Adipocyte (in vitro differentiated cells): ENCODE measurements at places on chromosomes 7 and 10.

DNA sequence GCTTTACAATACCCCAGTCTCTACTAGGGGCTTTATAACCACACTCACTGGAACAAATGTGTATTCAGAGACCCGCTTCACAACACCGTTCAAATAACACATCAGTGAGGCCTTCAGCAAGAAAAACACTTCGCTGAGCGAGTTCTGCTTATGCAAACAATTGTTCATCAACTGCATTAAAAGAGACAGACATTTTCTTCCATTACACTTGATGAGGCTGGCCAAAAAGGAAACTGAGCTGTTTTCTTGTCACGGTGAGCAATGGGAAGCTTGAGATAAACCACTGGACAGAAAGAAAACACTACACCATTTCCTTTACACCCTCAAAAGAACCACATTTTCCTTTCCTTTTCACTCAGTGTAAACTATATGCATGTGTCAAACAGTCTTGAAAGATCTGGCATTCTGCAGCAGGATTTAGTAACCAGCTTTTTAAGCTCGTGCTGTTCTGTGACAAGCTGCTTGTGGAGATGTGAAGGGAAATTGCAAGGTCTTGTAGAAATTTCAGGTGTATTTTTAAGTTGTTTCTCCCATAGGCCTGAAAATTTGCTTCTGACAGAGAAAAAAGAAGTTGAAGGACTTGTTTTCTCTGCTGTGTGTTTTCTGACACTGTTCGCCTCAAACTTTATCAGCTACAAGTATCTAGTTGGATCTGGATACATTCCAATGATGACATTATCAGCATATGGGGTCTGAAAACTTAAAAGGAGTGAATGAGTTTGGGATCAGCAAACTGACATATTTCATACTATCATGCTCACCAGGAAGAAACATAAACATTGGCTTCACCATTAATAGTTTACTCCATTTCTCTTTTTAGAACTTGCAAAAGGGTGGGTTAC lies 693.1 kb downstream of the PARD3 start:
- peak; percentile 43 for DNase-seq

DNA sequence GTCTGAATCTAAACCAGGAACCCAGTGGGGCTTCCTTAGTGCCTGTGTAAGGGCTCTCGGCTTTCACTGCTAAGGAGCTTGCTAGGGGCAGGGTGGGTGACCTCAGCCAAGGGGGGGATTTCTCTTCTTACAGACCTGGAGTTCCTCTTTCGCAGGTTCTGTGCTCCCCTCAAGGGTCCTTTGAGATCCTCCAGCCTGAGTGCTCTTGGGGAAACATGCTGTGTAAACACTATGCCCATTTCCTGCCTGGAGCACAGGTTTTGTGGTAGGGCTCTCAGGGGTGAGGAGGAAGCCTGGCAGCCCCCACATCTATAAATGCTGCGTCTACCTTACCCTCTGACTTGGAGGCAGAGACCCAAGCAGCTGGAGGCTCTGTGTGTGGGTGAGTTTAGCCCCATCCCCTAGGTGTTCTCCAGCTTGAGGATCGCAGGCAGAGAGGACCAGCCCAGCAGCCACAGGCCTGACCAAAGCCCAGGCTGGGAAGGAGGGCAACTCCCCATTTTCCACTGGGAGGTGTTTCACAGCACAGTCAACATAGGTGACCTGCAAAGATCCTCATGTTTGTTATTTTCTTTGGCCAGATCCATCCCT lies at the start of gene SFTPA1:
Gene SFTPA1 (plus strand): TSS at position 339 of the 591 bp plus-strand sequence. CDS start 887 bp downstream, outside the sequence.
- DNase-seq, result no peak

DNA sequence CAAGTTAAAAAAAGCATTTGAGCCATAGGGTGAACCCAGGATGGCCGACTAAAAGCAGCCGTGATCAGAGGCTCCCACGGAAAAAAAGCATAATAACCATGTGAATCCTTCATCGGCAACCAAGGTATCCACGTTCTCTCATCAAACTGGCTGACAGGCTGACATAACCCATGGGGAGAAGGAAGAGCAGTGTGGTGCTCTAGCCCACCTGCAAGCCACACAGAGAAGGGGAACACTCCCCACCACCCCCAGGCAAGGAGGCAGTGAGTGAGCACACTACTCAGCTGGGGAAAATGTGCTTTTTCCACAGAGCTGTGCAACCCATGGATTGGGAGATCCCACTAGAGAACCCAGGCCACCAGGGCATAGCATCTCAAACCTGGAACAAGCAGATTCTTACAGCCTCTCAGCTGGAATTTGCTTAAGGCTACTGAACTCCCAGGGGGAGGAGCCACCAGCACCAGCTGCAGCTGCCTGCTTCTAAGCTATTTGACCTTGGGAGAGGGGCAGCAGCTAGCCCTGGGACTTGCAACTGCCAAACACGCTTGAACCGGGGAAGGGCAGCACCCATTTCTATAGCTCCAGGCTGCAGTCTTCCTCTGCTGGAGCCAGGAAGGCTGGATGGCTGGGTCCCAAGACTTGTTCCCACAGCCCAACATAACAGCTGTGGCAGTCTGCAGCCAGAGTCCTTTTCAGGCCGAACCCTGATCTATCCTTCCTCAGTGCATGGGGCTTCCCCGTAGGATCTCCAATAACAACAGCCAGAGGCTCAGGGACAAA lies 178.2 kb upstream of the NRG3 start:
- DNase-seq, result no peak

GRCh38 chr10:5512331-5512730 lies 12.4 kb upstream of the CALML3 start:
- no peak for DNase-seq

GRCh38 chr7:74092321-74092963 lies 8.8 kb downstream of the LIMK1 start:
- no peak for DNase-seq

DNA sequence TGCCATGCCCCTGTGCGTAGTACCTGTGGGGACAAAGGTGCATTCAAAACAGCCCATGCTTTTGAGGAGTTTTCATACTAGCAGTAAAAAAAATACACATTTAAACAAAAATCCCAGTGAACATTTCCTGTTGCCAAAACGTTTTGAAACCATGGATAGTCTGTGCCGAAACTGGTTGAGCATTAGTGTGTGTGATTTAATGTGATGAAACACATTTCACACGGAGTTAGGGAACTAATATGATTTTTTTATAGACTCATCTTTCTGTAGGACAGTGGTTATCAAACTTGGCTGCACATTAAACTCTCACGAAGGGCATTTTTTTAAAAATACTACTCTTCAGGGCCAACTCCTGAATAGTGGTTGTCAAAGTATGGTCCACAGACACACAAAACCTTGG lies 111.8 kb upstream of the CREB5 start:
- no peak for DNase-seq

DNA sequence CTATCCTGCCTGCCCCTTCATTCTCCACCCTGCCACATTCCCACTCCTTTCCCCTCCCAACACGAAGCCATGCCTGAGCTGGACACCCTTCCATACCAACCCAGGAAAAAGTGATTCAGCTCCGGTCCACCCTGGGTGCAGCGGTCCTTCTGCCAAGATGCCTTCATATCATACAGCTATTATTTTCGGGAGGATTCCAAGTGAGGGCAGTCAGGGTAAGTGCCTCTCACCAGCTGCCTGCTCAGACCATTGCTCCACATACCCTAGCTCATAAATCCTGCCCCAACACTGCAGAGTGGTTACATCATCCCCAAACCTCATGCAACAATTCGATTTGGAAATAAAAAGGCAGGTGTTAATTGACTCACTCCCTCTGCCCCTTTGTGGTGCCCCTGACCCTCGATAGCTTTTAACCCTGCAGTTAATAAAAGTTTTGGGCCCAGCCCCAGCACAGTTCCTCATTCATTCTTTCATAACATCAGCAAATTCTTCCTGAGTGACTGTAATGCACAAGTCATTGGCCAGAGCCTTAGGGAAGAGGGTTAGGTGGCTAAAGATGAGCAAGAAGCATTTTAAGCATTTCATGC lies 42.6 kb downstream of the ZNF503 start:
- DNase-seq, result peak; percentile 73

- DNase-seq, result peak; percentile 86
These were observed 473 bp downstream of the CYP51A1 start for GRCh38 chr7:92133737-92134270.

- DNase-seq, result peak; percentile 50
These were observed 79.9 kb upstream of the EN2 start for GRCh38 chr7:155377838-155378579.

- DNase-seq, result peak; percentile 62
These were observed 15.5 kb downstream of the LZTS2 start for GRCh38 chr10:101014966-101015581.

DNA sequence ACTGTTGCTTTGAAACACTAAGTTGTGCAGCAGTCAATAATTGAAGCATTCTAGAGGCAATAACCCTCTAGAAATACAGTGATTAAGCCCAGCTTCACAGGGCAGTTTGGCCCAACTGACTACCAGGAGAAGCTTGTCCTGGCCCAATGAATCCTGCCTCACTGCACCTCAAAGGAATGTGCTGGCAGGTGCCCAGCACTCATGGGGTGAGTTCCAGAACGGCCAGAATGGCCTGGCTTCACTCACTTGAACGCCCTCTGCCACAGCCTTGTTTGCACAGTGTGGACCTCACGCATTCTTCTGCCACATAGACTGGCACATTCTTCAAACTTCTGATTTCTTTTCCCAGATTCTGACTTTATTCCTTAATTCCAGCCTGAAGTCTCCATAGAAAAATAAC lies 6.6 kb upstream of the ITIH2 start:
- peak; percentile 3 for DNase-seq

GRCh38 chr7:51113560-51113959 lies 203.0 kb downstream of the COBL start:
- DNase-seq, result no peak

GRCh38 chr7:133822868-133823552 lies 304.1 kb upstream of the LRGUK start:
- no peak for DNase-seq

GRCh38 chr10:58440484-58440883 lies 55.3 kb downstream of the TFAM start:
- no peak for DNase-seq

DNA sequence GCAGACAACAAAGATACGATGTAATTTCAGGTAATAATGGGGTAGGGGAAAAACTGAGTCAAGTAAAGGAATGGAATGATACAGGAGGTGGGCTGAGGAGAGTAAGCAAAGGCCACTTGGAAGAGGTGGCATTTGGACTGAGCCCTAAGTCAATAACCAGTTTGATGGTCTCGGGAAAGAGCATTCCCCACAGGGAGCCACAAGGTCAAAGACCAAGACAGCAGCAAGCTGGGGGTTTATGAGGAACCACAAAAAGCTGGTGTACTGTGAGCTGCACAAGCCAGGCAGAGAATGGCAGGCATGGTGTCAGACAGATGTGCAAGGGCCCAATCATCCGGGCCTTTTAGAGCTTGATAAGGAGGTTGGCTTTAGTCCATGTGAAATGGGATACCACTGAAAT lies 98.7 kb downstream of the NOC3L start:
- no peak for DNase-seq

GRCh38 chr7:42237811-42238541 lies 967 bp upstream of the GLI3 start:
- DNase-seq, result peak; percentile 70

GRCh38 chr7:5691606-5692005 lies 89.9 kb downstream of the RNF216 start:
- DNase-seq, result no peak

DNA sequence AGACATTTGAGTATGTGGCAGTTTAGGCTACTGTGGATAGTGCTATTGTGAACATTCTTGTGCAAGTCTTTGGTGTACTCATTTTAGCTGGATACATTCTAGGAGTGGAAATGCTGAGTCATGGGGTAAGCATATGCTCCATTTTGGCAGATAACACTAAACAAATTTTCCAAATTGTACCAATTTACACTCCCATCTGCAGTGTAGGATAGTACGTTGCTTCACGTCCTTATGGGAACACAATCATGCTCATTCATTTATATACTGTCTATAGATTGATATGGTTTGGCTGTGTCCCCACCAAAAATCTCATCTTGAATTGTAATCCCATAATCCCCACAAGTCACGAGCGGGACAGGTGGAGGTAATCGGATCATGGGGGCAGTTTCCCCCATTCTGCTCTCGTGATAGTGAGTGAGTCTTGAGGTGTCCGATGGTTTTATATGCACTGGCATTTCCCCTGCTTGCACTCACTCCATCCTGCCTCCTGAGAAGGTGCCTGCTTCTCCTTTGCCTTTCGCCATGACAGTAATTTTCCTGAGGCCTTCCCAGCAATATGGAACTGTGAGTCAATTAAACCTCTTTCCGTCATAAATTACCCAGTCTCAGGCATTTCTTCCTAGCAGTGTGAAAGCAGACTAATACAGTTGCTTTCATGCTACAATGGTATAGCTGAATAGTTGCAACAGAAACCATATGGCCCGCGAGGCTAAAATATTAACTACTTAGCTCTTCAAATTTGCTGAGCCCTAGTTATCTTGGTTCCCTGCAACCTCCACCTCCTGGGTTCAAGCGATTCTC lies 25.6 kb downstream of the RNF216 start:
- DNase-seq, result peak; percentile 84

DNA sequence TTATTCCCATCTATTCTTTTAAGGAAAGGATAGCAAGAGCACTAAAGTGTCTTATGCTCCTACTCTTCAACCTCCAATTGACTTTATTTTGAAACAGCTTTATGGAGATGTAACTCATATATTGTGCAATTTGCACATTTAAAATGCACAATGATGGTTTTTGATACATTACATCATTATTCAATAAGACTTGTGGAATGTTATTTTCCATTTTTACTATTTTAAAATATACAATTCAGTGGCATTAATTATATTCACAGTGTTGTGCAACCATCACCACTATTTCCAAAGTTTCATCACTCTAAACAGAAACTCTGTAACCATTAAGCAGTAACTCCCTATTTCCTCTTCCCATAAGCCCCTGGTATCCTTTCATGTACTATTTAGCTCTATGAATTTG lies 489.8 kb downstream of the NEBL start:
- no peak for DNase-seq

- no peak for DNase-seq
These were observed 7.4 kb downstream of the NOD1 start for GRCh38 chr7:30471205-30471604.

- DNase-seq, result no peak
These were observed 131.3 kb upstream of the ASAH2 start for GRCh38 chr10:50382576-50383023.

DNA sequence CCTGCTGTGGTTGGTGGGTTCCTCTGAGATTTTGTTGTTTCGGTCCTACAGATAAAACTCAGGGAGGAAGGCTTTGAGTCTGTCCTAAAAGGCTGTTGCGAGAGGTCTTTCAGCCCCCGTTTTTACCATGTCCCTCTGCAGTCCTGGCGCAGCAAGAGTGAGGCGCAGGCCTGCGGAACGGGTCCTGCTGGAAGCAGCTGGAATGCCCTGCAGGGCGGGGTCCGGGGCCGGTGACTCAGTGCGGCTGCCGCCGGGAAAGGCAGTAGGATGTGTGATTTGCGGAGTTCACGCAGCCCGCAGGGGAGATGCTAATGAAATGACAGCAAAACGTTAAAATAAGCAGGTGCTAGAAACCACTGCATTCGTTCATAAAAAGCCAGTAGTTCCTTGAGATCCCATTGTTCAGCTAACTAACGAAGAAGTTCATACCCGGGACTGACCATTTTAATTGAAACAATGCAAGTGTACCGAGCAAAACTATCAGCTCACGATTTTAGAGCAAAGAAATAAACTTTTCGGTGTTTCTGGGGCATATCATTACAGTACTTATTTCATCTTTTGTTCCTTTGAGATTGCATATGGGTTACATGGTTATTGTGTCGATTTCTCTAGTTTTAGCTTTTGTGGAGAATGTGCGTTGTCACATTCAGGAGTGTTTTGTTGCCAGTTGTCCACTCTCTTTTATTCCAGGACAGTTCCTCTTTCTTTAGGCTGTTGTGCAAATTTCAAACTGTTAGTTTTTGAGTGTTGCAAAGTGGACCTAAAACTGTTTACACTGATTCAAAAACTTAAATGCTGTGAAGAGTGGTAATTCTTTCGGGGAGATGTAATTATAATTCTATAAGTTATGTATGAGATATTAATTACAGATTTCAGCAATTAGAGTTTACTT lies 783 bp downstream of the ANLN start:
- peak; percentile 93 for DNase-seq
